ENCODE measurements at places on chromosomes 1 and 21.

DNA sequence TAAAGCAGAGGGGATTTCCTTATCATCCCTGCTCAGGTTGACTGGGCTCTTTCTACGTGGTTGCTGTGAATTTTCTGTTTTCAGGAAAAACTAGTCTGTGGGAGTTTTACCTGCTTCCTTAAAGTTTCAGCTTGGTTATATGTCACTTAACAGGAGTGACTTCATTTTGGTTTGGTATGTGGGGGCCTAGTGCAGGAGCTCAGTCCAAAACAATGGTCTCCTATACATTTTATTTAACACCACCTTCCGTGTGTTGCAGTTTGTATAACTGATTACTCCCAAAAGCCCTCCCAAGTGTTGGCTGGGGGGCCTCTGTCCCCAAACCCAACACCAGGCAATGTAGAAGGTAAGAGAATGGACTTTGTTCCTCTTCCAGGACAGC, 5.3 kb downstream of the IL23R start:
- DNase-seq: no peak

DNA sequence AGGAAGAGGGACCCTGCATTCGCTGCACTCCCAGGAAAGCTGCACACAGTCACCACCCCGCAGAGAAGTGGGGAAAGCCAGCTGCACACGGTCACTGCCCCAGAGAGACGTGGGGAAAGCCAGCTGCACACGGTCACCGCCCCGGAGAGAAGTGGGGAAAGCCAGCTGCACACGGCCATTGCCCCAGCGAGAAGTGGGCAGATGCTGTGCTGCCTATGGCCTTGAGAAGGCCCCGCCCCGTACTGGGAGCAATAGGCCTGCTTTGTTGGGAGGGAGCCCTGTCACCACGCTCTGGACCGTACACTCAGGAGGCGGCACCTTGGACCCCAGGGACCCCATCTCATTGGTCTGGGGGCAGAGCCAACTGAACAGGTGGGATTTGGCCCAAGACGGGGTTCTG, 4.3 kb upstream of the GPR153 start:
- DNase-seq: no peak

DNA sequence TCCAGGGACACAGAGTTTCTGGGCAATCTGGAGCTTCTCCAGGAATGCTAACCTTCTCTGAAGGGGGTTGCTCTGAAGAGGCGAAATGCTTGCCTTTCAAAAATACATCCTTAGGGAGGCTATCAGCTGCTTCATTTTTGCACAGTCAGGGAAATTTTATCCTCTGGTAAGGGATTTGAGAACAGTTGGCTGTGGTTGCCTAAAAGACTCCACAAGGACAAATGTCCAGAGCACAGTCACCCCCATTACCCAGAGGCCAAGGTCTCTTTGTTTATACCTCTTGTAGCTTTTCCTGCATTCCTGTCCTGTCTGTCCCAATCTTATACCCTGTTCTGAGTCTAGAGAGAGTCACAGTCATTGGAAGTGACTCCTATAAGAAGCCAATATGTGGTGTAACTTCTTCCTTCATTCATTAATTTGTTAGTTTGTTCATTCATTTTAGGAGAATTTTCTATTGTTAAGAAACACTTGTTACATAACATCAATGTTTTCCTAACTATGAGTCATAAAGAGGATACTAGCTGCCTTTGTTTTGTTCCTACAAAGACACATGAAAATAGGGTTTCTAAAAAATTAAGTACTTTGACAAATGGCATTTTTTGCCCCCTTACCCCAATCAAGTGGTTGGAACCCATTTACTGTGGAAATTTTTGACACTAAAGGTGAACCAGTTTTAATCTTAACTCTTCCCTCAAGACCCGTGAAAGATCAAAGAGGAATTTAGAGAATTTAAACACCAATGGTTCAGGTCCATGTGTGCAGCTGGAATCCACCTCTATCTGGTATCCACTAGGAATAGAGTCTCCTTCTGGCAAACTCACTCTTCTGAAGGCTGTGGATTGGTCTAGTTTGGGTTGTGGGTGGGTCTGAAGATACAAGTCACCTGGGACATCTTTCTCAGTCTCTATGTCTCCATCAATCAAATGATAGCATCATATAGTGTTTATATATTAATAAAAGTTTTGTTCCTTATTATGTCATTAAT, 47.1 kb downstream of the GPR88 start:
- no peak for DNase-seq

DNA sequence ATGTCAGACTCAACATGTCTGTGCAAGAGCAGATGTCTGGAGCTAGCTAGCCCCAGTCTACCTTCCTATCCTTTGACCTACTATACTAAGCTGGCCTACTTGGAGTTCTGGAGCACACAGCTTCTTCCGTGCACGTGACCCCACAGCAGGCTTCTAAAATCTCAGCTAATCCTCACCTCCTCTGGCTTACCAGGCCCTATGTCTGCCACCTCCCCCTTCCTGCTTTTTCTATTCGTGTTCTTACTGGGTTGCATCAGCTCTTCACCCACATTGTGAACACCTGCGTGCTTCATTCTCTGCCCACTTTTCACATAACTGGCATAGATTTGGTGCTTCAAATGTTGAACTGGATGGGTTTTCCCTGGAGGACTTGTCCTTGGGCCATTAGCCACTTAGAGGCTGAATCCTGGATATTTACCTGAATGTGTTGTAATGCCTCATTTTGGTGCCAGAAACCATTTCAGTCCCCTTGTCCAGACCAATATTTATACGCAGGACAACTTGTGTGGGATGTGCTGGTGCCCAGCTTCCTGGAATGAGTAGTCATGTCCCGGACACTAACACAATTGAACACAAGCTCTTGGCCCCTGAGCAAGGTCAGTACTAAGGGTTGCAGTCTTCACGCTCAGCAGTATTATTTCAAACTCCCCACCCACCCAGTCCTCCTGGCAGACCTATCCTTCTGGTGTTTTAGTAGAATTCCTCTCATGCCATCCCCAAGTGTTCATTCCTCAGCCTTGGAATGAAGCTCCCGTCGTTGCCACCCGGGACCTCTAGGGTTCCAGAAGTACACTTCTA, 24.0 kb downstream of the TENT5C start:
- DNase-seq: no peak

GRCh38 chr1:110266834-110267233, 56.7 kb downstream of the KCNC4 start:
- no peak for DNase-seq

GRCh38 chr21:35940074-35940927, 120.0 kb downstream of the SETD4 start:
- no peak for DNase-seq

- DNase-seq: no peak
Observed at GRCh38 chr1:63928186-63929105, 154.6 kb downstream of the ROR1 start.

DNA sequence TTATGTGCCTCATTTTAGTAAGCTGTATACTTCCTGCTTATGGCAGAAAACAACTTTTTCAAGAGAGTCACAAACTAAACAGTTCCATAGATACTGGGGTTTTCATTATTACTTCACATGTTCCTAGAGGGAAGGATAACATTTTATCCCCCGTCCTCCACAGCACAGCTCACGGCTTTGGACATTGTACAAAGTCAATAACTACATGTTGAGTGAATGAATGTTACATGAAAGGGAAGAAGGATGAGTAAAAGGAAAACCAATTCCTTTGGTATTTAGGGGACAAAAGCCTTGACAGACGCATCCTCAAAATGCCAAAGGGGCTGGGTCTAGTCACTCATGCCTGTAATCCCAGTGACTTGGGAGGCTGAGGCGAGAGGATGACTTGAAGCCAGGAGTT, 14.8 kb downstream of the PI4KB start:
- DNase-seq: no peak

- no peak for DNase-seq
Observed at GRCh38 chr1:26354972-26355371, 1.0 kb upstream of the CRYBG2 start.

GRCh38 chr1:188406636-188407035, 1577.9 kb downstream of the PLA2G4A start:
- no peak for DNase-seq

DNA sequence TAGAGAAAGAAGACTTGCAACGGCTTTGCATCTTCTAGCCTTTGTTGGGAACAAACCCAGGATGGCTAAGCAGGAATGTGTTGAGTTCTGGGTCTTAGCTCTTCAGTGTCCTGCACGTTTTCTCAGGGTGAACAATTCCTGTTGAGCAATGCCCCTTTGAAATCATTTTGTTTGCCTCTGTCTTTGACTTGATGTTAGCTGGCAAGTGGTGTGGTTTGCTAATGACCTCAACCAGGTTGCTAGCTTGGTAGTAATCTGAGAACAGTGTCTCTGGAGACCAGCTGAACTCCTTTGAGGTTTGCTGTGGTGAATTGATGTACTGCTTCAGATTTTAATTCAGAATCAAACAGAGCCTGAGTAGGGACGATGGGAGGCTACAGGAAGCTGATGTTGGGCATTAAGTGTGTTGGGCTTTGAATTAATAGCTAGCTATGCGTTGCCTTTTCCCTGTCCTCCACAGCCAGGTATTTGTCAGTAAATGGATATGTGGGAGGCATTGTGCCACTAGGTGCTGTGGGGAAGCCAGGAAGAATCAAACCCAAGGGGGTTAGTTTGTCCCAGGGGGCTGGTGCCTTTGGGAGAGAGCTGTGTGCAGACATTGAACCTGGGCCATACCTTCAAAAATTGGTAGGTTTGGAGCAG, 23.3 kb upstream of the SRSF10 start:
- DNase-seq: no peak
